ENCODE measurements at places on chromosomes 3 and 15.

- no peak for DNase-seq
Observed at GRCh38 chr15:45759936-45760335, 125.1 kb downstream of the SQOR start.

- no peak for DNase-seq
Observed at GRCh38 chr3:153209596-153209995, 47.6 kb downstream of the RAP2B start.

DNA sequence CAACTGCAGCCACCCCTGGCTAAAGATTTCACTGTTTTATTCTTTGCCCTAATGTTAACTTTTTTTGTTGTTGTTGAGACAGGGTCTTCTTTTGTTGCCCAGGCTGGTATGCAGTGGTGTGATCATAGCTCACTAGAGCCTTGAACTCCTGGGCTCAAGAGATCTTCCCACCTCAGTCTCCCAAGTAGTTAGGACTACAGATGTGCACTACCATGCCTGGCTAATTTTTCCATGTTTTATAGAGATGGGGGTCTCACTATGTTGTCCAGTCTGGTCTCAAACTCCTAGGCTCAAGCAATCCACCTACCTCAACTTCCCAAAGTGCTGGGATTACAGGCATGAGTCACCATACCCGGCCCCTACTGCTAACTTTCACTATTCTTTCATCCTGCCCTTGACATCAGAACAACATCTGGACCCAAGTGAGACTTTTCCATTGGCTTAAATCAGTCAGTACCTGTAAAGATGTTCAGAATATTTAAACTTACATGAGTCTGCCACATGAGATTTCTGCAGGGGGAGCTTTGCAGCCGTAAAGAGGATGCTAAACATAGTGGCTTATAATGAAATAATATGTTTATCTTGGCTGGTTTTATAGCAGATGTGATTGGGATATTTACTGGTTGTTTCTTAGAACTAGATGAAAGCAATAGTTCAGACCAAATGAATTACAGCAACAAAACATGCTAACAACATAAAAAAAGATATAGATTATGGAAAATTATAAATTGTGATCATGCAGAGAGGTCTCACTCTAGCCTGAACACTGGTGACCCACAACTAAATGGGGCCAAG is 73.6 kb downstream of the HMG20A start:
- no peak for DNase-seq

GRCh38 chr3:126103121-126104027 is 19.4 kb upstream of the SLC41A3 start:
- DNase-seq, result no peak

GRCh38 chr15:97479957-97480356 is 480.5 kb upstream of the ARRDC4 start:
- DNase-seq, result no peak

- no peak for DNase-seq
Observed at GRCh38 chr3:95750097-95750496, 1064.3 kb upstream of the EPHA6 start.

GRCh38 chr3:53842436-53843194 is 3.6 kb downstream of the CHDH start:
- DNase-seq, result no peak

GRCh38 chr15:58909616-58910015 is 23.9 kb downstream of the SLTM start:
- DNase-seq, result no peak

DNA sequence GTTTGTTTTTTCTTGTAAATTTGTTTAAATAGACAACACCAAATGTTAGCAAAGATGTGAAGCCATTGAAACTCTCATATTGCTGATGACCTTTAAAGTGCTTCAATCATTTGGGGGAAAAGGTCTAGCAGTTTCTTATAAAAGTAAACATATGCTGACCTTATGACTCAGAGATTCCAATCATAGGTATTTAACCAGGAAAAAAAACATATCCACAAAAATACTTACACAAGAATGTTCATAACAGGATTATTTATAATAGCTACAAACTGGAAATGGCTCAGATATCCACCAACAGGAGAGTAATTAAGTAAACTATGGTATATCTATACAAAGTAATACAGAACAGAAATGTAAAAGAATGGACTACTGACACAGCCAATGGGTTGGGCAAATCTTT is 27.1 kb upstream of the RORA start:
- no peak for DNase-seq

- no peak for DNase-seq
Observed at GRCh38 chr15:91710080-91710698, 143.3 kb upstream of the SLCO3A1 start.

- DNase-seq, result no peak
Observed at GRCh38 chr3:156240642-156241041, 120.3 kb downstream of the KCNAB1 start.

DNA sequence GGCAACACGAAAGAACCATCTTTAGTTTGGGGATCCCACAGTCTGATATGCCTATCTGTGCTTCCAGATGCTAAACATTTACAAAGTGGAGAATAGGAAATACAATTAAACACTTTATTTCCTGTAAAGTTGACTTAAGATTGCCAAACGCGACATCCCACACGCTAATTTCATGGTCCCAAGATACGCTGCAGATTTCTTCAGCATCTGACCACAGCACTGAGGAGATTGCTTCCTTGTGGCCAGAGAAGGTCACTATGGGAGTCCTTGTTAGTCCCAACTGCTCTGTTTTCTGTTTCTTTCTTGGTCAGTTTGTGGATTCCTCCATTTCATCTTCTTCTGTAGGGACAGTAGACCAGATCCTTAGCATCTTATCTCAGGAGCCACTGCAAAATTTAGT is 43.3 kb downstream of the ASB7 start:
- DNase-seq, result no peak
